ENCODE measurements at places on chromosomes 6 and 20.

DNA sequence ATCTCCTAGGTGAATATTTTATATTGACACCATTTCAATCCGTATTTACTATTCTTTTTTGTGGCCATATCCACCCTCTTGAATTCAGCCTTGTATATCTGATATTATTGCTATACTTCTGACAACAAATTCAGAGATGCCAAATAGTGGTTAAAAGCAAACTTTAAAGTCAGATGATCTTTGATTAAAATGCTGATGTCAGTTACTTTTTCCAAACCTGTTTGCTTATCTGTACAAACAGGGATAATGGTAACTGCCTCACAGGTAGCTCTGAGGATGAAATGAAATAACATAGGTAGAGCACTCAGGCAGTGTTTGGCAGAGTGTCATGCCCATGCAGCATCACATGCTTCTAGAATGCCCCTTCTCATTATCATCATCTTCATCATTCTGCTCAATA, 19.2 kb downstream of the PPIL6 start:
- no peak for DNase-seq

- no peak for DNase-seq
These were observed 201.5 kb upstream of the RNF24 start for GRCh38 chr20:4216866-4217265.

DNA sequence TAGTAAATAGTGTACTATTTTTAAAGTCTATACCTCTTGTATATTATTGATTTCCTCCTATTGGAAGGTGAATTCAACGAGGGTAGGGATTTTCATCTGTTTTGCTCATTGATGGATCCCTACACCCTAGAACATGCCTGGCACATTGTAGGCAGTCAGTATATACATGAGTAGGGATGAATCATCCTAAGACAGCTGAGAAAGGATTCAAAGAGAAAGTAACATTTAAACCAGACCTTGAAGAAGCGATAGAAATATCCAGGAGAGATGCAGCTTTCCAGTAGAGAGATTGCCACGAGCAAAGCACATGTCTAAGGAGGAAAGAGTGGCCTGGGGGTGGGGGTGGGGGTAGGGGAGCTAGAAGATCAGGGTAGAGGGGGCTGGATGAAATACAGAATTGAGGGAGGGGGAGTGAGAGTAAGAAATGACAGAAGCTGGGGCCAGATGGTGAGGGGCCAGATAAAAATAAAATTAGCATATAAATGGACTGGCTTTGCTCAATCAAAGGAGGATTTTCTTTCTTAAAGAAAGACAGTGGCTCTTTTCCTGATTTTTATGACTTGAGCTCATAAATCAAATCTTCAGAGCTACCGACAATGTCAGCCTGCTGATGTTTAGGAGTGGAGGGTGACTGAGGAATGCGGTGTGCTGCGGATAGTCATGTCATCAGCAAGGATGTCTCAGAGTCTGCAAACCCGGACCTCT, 168.2 kb downstream of the SAMD5 start:
- DNase-seq = no peak

DNA sequence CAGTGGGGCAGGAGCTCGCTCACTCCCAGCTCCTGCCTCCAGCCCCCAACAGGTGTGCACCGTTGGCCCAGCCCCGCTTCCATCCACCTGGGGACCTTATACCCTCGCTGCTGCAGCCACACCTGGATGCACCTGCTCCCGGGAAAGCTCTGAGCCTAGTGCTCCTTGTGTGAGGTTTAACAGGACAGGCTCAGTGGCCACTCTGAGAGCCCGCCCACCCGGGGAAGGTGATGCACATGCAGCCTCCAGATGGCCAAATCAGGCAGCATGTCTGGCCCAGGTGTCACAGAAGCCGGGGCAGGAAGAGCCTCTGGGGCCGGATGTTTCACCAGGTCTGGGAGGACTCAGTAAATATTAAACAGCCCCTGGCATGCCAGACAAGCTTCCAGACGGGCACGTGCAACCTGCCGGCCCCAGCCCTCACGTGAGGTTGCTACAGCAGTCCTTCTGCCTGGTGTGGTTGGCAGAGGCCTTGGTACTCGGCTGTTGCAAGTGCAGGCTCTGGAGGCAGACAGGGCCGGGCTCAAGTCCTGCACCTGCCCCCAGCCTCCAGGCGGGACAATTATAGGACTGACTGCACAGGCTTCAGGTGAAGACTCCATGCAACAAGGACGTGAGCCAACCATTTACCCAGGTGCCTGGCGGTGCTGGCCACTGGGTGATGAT, 66.9 kb downstream of the RIPOR3 start:
- DNase-seq = no peak

GRCh38 chr6:54907355-54907754, 60.8 kb downstream of the FAM83B start:
- no peak for DNase-seq

DNA sequence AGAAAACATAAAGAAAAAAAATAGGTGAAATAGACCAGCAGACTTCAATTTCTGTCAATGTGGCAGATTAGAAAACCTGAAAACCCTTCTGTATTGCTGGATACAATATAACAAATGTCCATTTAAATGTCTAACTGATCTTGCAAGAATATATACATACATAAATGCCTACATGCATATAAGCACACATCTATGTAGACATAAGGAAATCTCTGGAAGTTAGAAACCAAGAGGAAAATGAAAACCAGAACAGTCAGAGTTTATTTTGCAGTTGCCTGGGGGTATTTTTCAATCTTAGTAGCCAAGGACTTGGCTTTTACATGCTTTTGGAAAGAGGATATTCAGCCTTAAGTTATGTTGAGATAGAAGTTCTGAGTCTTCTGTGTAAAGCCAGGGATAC, 184.0 kb downstream of the RPS12 start:
- DNase-seq = no peak

- DNase-seq = no peak
These were observed 123.1 kb downstream of the OLIG3 start for GRCh38 chr6:137370871-137371633.

DNA sequence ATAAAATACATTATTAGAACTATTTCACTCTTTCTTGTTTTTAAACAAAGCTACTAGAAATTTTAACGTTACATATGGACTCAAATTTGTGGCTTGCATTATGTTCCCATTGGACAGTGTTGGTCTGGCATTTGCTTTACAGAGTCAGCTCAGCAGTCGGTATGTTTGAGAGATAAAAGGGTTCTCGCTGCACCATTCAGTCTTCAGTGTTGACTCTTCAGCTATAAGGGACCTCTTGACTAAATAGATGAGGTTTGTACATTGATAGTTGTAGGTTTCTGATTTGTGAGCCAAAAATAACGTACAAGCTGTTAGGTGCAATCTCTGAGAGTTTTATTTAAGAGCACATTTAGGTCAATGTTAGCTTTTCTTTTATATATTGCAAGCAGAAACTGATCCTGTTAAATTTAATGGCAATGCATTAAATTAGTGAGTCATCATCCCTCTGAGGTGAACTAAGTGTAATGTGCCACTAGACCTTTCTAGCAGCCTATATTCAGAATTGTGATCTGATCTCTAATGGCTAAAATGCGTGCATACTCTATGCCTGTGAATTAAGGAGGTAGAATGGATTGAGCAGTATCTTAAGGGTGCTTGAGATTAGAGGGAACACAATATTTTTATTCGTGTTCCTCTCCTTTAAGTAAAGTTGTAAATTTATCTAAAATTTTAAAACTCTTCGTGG, 485.6 kb upstream of the SYNCRIP start:
- no peak for DNase-seq

GRCh38 chr6:54010340-54011276, 100.6 kb upstream of the MLIP start:
- no peak for DNase-seq

DNA sequence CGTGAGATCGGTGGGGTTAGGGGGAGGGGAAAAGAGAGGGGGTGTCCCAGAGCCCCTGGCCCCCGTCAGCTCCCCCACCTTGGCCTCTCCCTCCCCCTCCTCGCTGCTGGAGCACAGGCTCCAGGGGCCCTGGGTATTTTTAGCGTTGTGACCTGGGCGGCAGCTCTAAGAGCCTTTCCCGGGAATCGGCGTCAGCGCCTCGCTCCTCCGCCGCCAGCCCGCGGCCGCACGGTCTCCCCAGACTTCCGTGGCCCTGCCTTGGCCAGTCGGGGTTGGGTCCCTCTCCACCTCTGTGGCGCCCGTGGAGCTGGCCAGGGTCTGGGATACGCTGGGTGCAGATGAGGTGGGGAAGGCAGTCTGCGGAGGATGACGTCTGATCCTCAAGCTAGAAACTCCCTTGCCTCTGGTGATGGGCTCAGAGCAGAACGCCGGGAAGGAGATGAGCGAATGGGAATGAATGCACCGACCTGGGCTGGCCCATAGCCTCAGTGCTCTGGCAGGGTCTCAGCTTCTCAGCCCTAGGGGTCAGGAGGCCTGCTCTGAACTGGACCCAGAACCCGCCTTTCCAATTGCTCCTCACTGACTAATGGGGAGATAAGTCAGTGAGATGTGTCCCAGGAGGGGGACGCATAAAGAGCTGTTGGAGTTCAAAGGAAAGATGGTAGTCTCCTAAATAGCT, 883 bp upstream of the DBNDD2 start:
- DNase-seq = peak; percentile 36

GRCh38 chr6:54617730-54618129, 228.8 kb upstream of the FAM83B start:
- DNase-seq = no peak

DNA sequence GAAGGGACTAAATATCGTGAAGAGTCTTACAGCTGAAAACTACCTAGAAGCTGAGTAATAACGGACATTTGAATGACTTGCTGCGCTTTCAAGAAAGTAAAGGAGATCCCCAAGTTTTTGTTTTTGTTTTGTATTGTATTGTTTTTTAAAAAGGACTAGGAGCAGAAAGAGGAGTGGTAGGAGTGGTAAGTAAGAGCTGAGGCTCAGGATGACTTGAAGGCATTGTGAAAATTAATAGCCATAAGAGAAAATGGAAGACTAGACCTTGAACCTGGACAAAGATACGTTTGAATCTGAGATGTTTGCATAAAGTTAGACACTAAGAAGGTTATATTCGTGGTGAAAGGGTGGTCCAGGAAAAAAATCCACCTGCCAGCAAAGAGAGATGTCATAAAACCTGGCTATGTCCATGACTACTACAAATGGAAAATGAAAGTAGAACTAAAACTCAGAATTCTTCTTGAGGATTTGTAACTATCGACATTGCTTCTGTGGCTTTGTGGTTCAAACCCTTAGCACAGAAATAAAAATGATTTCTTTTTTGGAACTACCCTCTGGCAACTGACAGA, 824.8 kb upstream of the FLRT3 start:
- DNase-seq = no peak

DNA sequence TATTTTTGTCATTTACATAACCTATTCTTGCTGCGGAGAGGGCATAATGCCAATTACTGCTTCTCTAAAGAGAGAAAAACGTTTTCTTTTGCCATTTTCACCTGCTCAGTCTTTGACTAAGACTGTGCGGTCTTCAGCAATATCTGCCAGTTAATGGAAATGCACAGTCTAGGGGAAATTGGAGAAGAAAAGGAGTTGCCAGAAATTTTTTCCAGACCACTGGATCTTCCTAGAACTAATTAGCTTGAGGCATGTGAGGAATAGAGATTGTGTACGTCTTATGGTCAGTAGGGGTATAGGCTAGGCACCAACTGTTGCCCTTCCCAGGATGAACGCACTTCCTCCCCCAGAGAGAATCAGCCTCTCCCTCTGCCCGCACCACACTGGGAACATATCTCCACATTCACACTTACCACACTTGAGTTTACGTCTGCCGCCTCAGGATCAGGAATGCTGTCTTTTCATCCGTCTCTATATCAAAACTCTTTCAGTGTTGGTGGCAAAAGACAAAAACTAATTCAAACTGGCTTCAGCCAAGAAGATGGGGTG, 67.9 kb upstream of the E2F3 start:
- no peak for DNase-seq

DNA sequence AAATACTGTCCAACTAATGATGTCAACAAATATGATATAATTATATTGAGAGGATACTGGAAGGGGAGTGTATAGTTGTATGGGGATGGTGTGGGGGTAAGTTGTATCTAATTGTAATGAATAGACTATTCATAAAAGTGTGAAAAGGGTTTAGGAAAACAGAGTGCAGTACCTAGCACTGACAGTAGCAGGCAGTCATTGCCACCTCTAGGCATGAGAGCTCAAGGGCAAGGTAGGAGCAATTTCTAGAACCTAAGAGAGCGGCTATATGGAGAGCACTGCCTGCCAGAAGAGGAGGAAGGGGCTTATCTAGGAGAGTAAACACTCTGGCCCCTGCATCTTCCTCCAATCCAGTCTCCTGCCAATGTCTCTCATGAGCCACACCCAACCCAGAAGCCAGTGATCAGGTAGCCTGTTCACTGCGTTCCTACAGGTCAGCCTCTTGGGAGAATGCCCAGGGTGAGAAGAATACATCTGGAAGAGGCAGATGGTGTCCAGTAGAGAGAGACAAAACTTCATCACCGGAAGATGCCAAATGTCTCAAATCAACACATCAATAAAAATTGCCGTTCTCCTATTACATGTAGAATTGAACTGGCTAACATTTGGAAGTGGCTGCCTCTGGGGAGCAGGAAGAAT, 200.0 kb downstream of the LY86 start:
- no peak for DNase-seq

- DNase-seq = no peak
These were observed 96.9 kb downstream of the NOL4L start for GRCh38 chr20:32488066-32488838.

DNA sequence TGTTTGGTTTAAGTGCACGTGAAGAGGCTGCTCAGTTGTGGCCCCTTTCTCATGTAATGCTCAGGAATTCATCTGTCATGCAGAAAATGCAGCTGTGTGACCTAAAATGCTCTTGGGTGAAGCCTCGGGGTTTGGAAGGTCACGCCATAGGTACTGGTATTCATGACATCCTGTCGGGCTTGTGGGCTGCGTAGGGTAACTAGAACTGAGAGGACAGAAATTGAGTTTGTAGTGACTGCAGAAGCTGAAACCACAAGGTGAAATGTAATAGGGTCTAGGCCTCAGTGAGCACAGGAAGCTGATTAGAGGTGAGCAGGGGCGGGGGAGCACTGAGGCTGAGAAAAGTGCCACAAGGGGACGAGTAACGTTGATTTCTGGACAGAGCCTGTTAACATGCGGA, 128.8 kb downstream of the SOBP start:
- peak; percentile 51 for DNase-seq

DNA sequence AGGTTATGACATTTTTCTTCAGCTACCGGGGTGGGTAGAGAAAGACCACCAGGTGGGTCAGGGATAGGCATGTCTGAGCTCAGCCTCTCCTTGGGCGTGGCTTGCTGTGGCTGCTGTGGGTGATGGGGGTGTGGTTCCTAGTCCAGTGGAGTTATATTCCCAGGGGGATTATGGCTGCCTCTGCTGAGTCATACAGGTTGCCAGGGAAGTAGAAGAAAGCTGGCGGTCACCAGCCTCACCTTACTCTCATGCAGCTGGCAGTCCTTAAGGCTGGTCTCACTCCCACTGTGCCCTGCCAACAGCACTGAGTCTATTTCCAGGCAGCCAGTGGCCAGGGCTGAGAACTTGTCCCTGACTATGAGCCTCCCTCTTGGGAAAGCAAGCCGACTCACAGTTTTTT, 130.0 kb downstream of the SCP2D1 start:
- DNase-seq = no peak

GRCh38 chr6:110098511-110099116, 80.9 kb downstream of the WASF1 start:
- no peak for DNase-seq

GRCh38 chr6:82365016-82365795, 1.6 kb downstream of the TPBG start:
- no peak for DNase-seq

GRCh38 chr6:14280766-14281293, 163.3 kb downstream of the CD83 start:
- DNase-seq = no peak

GRCh38 chr6:35214869-35215664, 1.3 kb downstream of the SCUBE3 start:
- DNase-seq = no peak

GRCh38 chr6:105318660-105319059, 84.2 kb downstream of the PREP start:
- DNase-seq = no peak

Measured in stimulated activated naive CD4-positive, alpha-beta T cell (primary cell).